ENCODE measurements at places on chromosomes 6 and 20.

DNA sequence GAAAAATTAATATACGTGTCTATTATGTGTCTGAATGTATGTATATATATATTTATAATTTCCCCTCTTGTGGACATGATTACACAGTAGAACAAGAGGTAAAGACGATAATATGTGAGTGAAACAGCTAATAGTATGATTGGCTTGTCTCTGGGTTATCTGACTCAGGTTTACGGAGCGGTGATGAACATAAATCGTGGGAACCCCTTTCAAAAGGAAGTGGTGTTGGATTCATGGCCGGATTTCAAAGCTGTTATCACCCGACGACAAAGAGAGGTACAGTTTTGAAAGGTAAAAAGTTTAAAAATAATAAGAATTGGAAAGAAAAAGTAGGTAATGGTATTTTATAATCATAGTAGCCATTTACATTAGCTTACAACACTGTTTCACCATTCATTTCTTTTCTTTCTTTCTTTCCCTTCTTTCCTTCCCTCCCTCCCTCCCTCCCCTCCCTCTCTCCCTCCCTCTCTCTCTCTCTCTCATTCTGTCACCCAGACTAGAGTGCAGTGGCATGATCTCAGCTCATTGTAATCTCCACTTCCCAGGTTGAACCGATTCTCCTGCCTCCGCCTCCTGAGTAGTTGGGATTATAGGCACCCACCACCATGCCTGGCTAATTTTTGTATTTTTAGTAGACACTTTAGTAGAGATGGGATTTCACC, 15.9 kb downstream of the GLYATL3 start:
- no peak for DNase-seq

DNA sequence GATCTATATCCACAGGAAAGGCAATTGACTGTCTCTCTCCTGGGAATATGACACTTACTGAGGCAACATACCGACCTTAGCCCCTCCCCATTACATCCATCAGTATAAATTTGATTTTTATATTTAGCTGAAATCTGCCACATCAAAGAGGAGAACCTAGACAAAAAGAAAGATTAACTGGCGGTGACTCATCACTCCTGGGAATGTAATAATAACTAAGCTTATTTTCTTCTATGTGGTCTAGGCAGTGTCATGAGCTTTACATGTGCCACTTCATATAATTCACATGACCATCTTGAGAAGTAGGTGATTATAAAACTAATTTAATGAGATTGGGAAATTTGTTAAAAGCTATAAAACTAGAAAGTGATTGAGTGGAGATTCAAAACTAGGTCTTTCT, 520.0 kb upstream of the HS3ST5 start:
- no peak for DNase-seq

GRCh38 chr6:122712093-122712447, 67.4 kb upstream of the FABP7 start:
- DNase-seq = no peak

DNA sequence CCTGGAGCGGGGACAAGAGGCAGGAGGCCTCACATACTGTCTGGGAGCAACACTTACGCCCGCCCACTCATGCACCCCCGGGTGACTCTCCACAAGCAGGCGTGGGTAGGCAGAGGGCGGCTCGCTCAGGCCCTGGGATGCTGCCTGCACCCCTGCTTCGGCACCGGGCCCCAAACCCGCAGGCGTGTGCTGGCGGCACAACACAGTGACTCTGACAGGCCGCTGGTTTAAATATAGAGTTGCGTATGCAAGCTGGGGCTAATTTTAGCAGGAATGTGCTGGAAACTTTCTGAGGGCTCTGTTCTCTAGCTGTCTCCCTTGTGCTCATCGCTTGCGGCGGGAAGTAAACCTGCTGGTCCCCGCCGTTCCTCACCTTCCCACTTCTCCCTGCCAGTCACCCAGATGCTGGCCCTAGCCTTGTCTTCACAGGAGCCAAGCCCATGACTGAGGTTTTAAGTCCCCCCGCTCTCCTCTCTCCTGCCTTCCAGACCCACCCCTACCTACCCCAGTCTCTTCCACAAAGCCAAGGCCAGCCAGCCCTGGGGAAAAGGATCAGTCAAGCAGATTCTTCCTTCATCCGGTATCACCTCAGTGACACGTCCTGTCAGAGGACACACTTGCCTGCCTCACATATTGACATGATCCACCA, 94.5 kb upstream of the FOXP4 start:
- DNase-seq = no peak

GRCh38 chr6:38974389-38975151, 74.0 kb upstream of the GLP1R start:
- DNase-seq = no peak

GRCh38 chr6:19501737-19502245, 335.4 kb upstream of the ID4 start:
- DNase-seq = no peak

DNA sequence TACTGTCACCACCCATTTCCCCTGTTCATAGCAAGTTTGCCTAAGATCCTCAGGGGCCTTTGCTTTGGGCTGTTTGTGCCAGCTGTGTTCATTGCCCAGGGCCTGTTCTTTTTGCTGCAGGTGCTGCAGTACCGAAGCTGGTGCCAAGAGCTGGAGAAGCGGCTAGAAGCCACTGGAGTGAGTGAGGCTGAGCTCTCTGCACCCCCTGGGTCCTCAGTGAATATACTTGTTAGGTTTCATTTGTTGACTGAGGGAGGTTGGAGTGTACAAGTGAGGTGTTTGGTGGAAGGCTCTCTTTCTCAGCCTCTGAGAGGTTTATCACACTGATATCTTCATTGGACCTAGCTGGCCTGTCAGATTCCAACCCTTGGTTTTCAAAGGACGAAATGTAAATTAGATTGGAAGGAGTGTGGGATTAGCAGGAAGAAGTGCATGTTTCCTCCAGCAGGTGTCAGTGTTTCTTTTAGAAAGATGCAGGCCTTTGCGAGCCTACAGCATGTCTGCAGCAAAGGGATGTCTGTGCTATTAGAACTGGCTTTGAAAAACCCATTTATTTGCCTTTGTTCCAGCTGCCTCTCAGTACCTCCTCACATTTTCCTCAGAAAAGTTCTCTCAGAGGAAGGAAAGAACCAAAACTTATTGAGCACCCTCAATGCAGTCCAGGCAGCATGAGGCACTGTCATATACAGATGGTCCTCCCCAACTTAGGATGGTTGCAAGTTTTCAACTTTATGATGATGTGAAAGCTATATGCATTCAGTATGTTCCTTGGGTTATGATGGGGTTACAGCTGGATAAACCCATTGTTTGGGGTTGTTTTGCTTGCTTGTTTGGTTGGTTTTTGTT, 8.3 kb downstream of the CEP250 start:
- peak; percentile 5 for DNase-seq

DNA sequence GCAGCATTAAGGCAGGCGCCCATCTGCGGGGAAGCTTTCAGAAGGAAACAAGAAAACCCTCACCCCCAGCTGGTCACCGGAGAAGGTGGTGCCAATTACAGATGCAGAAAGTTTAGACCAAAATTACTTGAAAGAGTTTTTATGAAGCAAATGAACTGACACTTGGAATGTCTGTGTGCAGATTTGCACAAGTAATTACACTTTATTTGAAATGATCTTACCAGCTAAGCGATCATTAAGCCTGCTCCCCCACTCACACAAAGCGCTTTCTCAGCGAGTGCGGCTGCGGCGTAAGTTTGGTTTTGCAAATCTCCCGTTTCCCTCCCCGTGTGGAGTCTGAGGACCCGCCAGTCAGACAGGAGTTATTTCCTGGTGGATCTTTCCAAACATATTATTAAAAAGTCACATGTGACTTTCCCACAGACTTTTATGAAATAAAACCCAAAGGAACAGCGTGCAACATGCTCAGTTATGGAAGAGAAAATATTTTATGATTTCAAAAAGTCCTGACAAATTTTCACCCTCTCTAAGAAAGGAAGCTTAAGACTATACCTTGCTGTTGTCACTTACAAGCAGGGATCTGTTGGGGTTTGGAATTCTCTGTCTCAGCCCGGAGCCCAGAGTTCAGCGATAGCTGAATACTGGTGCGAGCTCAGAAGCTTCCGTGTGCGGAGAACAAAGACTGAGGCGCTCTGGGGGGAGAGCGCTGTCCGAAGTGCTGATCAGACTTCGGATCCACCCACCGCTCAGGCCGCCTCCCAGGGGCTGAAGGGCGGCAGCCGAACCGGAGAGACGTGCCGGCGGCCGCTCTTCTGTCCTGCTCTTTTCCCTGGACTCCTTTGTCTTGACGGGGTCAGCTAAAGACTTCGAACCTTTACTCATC, 2.7 kb upstream of the MYT1 start:
- no peak for DNase-seq

GRCh38 chr20:1210501-1210900, 7.2 kb downstream of the C20orf202 start:
- DNase-seq = no peak

GRCh38 chr6:11398451-11399326, 138.9 kb upstream of the TMEM170B start:
- no peak for DNase-seq

DNA sequence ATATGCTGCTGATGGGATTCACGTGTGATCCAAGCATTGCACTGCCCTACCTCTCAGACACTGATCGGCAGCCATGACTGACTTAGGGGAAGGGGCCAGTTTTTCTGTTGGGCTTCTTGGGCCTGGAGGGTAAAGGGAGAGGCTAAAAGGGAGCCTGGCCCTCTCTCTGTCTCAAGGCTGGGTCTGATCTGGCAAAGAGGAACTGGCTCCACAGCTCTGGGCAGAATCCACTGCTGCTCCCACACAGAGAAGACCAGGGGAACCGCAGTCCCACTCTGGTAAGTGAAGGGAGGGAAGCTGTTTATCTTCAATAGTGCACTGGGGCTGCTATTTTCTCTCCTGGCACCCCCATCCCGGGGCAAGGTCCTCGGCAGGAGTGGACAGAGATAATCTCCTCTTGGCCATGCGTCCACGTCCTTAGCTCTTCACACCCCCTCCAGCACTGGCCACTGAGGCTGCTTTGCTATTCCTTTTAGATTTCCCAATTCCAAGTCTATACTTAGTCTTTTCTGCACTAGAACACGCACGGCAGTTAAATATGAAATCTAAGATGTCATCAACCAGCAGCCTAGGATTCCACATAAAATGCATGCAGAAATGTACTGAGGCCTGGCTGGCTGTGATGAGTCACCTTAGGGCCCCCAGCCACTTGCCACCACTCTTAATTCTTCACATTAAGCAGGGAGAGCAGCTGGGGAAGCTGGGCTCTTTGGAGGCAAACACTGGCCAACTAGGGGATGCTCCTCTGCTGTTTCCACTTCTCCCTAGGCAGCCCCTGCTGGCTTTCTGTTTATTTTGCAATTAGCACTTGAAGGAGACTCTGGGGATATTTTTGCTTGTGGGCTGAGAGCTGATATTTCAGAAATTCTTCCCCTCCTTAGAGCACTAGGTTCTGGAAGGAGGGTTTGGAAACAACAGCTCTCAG, 87.8 kb upstream of the ARMC2 start:
- DNase-seq = no peak

DNA sequence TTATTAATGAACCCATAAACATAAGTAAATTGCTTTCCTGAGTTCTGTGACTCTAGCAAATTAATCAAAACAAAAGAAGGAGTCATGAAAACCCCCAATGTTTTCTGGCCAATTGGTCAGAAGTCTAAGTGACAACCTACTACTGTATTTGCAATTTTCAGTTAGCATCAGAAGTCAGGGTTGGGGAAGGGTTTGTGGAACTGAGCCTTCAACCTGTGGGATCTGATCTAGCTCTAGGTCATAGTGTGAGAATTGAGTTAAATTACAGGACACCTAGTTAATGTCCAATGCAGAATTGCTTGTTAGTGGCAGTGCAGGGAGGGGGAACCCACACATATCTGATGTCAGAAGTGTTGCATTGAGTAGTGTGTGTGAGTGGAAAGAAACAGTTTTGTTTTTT, 142.4 kb downstream of the ISM1 start:
- no peak for DNase-seq

- DNase-seq = no peak
These were observed 559 bp upstream of the EYA4 start for GRCh38 chr6:133240511-133241085.

GRCh38 chr6:290111-290922, 2.0 kb upstream of the DUSP22 start:
- no peak for DNase-seq

- DNase-seq = no peak
These were observed 47.3 kb downstream of the SLC35D3 start for GRCh38 chr6:136969433-136969832.

GRCh38 chr6:154535851-154536250, 25.4 kb upstream of the CNKSR3 start:
- no peak for DNase-seq

GRCh38 chr6:149436647-149437046, 36.6 kb downstream of the SUMO4 start:
- DNase-seq = no peak

DNA sequence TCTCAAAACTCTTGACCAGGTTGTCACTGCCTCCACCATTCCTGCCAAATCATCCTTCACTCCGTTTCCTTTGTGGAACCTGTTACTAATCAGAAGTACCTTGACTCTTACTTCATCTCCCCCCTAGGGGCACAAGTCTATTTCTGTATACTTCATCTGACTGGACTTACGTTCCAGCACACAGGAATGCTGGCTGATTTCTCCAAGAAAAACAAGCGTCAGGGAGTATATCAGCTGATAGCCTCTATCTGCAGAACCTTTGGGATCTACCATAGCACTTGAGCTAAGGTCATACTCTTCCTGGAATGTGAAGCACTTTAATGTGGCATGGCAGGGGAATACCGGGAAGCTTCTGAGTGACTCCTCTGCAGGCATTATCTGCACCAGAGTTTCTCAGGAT, 178.1 kb upstream of the MOCS1 start:
- DNase-seq = no peak

GRCh38 chr20:63947638-63948456, 8.4 kb downstream of the UCKL1 start:
- DNase-seq = no peak

DNA sequence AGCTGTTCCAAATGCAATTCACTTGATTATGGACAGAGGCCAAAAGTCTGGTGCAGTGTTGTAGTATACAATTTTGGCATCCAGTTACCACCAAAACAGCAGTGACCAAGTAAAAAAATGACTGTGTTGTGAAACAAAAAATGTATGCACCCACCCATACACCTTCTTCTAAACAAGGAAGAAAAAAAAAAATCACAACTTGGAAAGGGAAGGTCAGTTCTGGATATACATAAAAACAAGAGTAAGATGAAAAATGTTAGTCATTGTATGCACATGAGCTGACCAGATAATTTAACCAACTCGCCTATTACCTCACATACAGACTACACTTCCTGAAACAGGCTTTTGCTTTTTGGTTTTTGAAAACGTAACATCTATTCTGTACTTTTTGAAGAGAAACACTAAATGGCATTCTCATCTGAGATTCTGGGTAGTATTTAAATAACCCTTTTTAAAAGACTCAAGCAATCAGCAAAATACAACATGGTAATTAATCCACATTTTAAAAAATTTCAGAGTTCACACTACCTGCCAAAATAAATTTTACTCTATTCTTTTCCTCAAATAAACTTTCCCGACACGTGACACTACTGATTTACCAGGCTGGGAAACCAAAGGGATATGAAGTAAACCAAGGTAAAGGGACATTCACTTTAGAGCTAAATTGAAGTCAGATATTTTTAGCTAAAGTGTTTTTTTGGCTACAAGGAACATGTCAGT, 141.6 kb upstream of the SHLD1 start:
- no peak for DNase-seq

GRCh38 chr20:45088247-45088646, 12.7 kb downstream of the KCNS1 start:
- DNase-seq = no peak

- no peak for DNase-seq
These were observed 116.6 kb downstream of the FOXO3 start for GRCh38 chr6:108677357-108677756.
